ENCODE measurements at places on chromosomes 3 and 15.
A peak's percentile ranks its signal among the peaks of the same experiment; 100 is the strongest.

DNA sequence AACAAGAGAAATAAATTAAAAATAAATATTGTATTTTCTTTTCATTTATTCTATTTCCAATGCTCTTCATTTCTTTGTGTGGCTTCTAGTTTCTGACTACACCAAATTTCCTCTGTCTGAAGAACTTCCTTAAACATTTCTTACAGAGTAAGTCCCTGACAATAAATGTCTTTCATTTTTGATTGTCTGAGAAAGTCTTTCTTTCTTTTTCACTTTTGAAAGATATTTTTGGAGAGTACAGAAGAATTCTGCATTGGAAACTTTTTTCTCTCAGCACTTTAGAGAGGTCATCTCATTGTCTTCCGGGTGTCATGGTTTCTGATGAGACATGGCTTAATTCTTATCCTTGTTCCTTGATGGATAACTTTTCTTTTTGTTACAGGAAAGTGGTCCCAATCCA, 119.6 kb downstream of the MOBP start:
- DNase-seq = no peak

DNA sequence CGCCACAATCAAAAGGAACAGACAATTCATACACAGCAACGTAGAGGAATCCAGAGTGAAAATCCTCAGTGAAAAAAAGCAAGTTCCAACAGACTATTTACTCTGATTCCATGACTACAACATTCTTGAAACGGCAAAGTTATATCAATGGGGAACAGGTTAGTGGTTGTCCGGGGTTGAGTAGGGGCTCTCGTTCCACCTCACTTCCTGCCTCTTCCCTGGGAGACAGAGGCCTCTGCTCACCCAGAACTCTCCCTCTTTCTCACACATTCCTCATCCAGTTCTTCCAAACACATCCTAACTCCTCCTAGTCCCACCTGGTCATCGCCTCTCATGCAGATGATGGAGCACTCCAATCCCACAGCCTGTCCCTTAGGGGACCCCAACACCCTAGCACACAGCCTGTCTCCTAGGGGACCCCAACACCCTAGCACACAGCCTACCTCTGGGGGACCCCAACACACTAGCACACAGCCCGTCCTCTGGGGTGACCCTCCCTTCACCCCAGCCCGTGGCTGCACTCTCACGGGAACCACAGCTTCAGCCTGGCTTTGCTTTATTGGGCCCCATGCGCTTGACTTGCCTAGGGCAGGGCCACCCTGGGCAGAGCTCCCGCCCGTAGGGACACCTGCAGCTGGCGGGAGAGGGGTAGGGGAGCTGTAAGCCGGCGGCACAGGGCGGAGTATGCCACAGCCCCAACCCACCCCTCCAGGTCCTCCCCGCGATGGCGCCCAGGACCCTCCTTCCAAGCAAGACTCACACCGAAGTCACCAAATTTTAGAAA, 5.2 kb downstream of the OCA2 start:
- peak; percentile 72 for DNase-seq

DNA sequence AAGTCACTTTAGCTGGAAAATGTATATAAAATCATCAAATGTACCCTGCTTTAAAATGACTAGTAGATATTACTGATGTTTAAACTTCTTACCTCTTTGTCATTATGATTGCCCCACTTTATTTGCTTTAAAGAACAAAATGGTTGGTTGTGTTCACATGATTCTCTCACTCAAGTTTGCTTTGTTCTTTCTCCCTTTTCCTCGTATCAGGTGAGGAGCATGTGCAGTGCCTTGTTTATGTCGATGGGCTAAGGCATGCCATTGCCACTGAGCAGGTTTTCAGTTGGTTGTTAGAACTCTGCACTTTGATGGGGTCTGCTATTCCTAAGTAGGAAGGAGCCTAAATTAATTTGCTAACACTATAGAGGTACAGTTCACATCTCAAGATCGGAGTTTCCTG, 5.3 kb downstream of the MAP2K5 start:
- no peak for DNase-seq

DNA sequence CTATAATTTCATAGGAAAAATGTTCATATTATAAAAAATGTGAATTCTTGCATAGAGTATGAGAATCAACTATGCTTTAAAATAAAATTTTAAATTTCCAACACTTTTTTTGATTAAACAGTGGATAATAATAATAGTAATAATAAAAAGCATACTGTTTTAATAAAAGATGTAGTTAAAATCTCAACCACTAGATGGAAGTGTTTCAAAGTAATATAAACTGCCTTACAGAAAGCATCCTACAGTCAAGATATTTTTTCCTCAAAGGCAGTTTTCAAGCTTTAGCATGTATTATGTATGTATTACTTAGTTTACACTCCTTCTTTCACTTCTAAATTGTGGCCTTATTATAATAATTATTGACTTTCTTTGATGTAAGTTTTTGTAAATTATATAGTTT, 217.5 kb downstream of the CHL1 start:
- DNase-seq = no peak

DNA sequence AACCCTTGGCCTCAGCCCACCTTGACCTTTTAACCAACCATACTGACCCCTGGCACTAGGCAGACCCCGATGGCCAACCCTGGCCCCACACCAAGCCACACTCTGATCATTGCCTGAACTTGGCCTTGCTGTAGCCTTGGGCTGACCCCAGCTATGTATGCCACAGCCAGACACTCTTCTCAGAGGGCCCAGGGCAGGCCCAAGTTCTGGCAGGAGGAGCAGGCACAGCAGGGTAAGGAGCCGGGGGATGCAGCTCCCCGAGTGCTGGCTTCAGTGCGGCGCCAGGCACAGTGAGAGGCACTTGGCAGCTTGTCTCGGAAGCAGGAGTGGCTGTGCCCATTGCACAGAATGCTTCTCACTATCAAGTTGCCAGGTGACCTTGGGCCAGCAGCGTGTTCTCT, 22.3 kb downstream of the PRR20G start:
- no peak for DNase-seq

DNA sequence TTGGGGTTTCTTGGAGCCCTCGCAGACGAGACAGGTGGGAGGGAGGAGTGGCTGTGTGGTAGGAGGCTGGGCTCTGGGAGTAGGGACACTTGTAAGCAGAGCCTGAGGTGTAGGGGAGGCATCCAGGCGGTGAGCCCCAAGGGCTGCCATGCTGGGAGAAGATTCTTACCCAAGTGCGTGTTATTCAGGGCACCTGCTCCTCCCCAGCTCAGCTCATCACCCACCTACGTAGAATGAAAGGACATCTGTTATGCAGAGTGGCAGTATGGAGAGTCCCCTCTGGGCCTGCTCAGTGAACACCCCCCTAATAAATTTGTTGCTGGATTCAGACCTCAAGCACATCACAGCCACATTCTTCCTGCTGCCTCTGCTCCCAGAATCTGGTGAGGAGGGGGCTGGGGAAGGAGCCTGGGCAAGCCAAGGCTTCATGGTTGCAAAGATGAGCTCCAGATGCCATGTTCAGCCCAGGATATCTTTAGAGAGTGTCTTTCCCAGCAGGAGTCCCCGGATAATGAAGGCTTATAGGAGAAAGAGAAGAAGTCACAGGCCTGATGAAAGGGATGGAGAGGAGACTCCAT, 261.8 kb downstream of the EPHB1 start:
- no peak for DNase-seq

- no peak for DNase-seq
These were observed 361.7 kb downstream of the FEZF2 start for GRCh38 chr3:62011666-62012065.

DNA sequence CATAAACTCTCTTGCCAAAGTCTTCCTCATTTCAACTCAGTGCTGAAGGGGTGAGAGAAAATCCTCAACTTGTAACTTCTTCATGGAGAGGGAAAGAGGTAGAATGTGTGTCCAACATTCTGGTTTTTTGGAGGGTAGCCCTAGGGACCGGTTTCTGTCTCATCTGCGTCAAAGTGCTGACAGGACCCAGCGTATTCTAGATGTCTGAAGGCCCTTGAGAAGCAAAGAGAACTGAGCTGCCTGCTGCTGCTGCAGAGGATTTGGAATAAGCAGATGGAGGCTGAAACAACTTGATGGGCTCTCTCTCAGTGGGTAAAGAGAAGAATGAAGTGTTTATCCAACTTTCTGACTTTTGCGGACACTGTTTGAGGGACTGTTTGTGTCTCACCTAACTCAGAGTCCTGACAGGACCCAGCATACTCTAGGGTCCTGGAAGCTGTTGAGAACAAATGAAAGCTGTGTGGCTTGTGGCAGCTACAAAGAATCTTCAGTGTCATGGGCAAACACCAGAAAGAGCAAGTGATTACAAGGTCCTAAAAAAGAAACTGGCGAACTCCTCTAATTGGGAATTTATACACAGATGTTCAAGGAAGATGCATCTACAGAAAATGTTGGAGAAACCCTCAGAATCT, 174.4 kb downstream of the SI start:
- DNase-seq = no peak

- DNase-seq = no peak
These were observed 39.9 kb upstream of the C3orf49 start for GRCh38 chr3:63779227-63779626.

GRCh38 chr15:31019986-31020385, 28.6 kb upstream of the MTMR10 start:
- no peak for DNase-seq

- DNase-seq = no peak
These were observed 239.9 kb downstream of the NFKBIZ start for GRCh38 chr3:102089239-102089638.
